ENCODE measurements at places on chromosomes 5 and 9.

- DNase-seq: no peak
Observed at GRCh38 chr9:109779711-109780452, at the start of gene PALM2AKAP2. PALM2AKAP2 (plus strand) TSS chr9:109780198; CDS start chr9:109780489, 291 bp downstream.

- DNase-seq: no peak
Observed at GRCh38 chr5:159759791-159760290, 156.4 kb upstream of the ADRA1B start.

GRCh38 chr9:18910435-18910834 is 122.6 kb downstream of the SAXO1 start:
- no peak for DNase-seq

DNA sequence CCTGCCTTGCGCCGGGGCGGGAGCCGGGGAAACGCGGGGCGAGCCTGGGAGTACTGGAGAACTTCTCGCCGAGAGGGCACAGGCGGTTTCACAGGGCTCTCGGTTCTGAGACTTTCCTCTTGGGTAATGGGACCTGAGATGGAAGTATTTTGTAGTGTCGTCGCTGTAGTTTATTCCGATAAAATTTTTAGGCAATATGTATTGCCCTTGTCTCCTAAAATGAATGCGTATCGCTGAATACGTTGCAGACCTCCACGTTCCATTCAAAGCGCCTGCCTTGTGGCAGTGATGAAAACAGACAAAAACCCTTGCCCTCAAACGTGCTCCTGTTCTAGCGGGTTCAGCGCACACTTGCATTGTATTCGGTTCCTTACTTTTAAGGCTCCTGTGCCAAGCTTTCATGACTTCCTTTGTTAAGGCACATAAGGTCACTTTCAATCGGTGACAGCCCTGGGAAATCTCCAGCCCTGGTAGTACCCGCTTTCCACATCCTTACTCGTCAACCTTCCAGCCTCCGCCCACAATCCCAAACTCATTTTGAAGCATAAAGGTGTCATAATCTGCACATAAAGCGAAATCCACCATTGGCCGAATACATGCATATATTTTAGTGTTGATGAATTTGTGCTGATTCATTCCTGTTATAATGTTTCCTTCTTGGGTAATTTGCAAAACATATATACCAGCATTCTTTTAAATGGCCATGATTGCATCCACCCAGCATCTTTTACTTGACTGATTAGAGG is 694 bp downstream of the RMI1 start:
- DNase-seq: no peak

DNA sequence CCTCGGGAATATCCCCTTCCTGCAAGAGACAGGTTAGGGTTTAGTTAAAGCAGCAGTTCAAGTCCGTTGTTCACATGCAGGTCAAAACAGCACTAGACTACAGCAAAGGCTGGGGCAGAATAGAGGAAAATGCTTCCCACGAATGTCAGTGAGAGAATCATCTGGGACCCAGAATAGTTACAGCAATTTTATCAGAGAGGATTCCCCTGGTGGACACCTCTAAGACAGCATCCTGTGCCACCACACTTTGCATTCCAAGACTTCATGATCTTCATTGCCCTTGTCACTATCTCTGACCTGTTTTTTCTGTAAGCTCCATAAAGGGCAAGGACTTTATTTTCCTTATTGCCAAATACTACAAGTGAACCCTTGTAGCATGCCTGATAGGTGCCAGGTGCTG is 12.9 kb downstream of the GRXCR2 start:
- DNase-seq: no peak

DNA sequence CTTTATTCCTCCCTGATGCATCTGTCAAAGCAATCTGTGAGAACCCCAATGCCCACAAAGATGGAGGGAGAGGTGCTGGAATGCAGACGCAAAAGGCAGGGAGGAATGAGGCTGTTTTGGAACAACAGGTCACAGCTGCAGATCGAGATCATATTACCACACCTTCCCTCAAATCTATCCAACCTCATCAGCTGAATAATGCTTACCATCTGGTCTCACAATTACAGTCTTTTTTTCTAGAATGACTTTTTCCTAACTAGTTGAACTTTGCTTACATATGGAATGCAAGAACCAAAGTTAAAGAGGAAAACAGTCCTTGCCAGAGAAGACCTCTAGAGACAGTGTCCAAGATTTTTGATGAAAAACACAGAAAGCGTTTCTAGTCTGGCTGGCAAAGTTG is 158.1 kb downstream of the LPAR1 start:
- DNase-seq: no peak

- DNase-seq: peak; percentile 15
Observed at GRCh38 chr9:93302586-93303257, 118.8 kb downstream of the WNK2 start.

GRCh38 chr5:107224272-107224671 is 446.5 kb downstream of the EFNA5 start:
- DNase-seq: no peak

- DNase-seq: no peak
Observed at GRCh38 chr5:150639377-150639692, 1.1 kb upstream of the SYNPO start.

All from stimulated activated CD8-positive, alpha-beta memory T cell treated with anti-CD3 and anti-CD28 coated beads, Interleukin-7, amount 100 ng/mL, for 24 hours (primary cell).